ENCODE measurements at places on chromosomes 12 and 14. TPM values are rescaled to one million over a fixed set of nuclear protein-coding genes. Genes with fewer than 3 reads are reported as not detected.

Gene RNU4-1
- total RNA-seq = under 0.01 TPM

Gene ZDHHC22
- not detected for total RNA-seq

Gene GPATCH2L
- total RNA-seq = 38.4 TPM

Gene SPX
- total RNA-seq = 5.4 TPM

Gene TUNAR
- not detected for total RNA-seq

Gene LALBA
- not detected for total RNA-seq

DNA sequence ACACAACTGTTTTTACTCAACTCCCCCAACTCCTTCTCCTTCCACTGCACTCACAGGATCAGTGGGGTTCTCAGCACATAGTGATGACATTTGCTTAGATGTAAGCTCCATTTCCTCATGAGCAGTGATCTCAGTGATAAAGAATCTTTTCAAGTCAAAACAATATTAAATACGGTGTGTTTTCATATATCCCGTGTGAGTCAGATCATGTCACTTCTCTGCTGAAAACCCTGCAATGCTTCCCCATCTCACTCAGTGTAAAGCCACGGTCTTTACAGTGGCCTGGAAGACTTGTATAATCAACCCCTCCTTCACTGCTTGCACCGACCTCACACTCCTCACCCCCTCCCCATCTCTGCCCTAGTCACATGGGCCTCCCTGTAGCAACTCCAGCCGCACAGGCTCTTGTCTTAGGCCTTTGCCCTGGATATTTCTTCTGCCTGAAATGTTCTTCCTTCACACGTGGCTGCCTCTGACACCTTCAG lies 149.7 kb upstream of the ARHGAP5 start:
- DNase-seq = no peak

GRCh38 chr12:8145754-8146441 lies 10.9 kb upstream of the ZNF705A start:
- DNase-seq = no peak

GRCh38 chr14:22908601-22909000 lies 10.3 kb downstream of the RBM23 start:
- DNase-seq = no peak

DNA sequence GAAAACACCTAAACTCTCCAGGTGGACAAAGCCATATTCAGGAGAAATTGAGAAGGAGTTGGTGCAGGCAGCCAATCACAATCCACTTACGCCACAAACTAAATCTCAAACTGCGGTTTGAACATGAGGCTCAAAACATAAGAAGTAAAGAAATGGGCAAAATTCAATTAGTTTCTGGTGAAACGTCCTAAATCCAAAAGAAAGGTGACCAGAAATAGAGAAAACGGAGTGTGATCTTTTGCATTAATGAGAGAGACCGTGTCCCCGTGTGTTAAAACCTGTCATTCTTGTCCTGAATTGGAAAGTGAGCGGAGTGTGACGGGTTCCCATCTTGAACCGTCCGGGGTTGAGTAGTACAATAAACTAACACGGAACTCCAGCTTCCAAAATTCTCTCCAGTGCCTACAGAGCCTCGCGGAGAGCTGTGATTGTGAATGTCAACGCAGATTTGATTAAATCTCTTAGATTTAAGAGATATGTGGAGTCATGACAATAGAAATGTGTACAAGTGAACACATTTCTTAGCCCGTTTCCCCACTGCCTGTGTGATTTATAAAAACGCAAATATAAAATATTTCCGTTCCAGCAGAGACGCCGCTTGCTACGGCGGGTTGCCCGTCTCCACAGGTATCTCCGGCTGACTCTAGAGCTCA lies 595 bp upstream of the METAP2 start:
- no peak for DNase-seq

DNA sequence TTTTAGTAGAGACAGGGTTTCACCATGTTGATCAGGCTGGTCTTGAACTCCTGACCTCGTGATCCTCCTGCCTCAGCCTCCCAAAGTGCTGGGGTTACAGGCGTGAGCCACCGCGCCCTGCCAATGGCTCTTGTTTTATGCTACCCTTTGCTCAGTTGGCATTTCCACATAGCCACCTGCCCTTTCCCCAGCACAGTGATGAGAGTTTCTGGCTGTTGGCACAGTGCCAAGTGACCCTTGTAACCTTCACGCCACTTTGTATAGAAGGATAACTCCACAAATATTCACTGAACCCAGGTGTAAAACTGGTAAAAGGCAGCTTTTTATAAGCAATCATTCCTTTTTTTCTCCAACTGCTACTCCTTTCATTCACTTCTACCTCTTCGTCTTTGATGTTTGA lies 18.5 kb upstream of the CCDC175 start:
- no peak for DNase-seq

- no peak for DNase-seq
These were observed 25.5 kb downstream of the ZNF664 start for GRCh38 chr12:123998344-123998990.

DNA sequence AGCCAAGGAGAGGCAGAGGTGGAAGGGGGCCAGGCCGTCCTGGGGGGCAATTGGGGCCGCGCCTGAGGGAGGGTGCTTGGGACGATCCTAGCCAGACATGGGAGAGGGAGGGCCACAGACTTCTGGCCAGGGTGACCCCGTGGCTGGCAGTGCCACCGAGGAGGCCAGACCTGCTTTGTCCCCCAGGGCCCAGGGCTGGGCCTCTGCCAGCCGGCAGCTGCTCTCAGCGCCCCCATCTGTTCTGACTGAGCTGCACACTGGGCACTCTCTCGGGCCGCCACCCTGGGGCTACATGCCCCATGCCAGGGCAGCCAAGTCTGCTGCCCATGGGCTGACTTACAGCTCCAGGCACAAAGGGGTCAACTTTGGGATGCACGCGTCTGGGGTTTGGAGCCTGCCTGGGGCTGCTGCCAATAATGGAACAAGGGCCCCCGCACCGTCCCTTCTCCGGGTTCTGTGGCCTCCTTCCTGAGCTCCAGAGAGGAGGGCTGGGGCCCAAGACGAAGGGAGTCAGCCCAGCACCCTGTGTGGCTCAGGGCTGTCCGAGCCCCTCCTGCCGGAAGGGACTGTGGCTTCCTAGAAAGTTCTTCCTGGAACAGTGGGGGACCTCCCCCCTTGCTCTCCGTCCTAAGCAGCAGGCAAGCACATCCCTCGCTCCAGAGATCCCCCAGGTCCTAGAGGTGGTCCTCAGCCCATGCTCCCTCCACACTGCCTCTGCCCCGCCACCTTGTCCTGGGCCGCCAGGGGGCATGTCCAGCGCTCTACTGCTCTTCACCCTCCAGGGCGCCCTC lies 1.1 kb downstream of the ADSS1 start:
- DNase-seq = no peak

GRCh38 chr12:25074954-25075353 lies 120.0 kb downstream of the DNAI7 start:
- DNase-seq = no peak

DNA sequence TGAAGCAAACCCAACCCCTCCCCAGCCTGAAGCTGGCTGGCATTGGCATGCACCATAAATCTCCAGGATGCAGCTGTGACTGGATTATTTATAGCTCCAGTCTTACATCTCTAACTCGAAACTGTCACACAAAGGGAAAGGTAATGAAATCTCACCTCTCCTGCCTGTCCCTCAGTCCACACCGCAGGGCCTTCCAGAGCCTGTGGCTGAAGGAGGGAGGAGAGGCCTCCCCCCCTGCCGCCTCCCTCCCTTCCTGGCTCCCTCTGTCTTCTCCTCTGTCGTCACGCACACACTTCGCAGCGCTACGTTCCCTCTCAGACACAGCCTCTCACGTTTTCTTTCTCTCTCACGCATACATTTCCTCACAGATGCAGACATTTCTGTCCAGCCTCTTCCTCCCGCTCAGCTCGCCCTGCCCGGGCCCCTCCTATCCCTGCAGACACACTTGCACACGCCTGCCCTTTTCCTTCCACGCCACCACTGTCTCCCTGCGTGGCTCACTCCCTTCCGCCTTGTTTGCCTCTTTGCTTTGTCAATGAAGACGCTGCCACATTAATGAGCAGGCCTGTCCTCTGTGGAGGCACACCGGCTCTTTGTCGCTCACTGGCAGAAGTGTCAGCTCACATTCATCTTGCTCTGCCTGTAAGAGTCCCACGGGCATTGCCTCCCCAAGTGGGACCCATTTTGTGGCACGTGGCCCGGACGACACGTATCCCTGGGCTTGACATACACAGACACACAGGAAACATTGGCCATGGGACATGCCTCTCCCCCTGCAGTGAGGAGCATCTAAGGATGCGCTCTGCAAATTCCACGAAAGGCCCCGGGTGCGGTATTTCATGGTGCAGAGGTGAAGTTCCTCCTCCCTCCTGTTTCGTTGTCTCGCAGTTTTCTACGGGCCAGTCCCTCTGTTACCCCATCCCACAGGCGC lies 27.9 kb downstream of the IRF2BPL start:
- DNase-seq = no peak

GRCh38 chr12:2824541-2824940 lies 10.3 kb downstream of the NRIP2 start:
- DNase-seq = no peak

DNA sequence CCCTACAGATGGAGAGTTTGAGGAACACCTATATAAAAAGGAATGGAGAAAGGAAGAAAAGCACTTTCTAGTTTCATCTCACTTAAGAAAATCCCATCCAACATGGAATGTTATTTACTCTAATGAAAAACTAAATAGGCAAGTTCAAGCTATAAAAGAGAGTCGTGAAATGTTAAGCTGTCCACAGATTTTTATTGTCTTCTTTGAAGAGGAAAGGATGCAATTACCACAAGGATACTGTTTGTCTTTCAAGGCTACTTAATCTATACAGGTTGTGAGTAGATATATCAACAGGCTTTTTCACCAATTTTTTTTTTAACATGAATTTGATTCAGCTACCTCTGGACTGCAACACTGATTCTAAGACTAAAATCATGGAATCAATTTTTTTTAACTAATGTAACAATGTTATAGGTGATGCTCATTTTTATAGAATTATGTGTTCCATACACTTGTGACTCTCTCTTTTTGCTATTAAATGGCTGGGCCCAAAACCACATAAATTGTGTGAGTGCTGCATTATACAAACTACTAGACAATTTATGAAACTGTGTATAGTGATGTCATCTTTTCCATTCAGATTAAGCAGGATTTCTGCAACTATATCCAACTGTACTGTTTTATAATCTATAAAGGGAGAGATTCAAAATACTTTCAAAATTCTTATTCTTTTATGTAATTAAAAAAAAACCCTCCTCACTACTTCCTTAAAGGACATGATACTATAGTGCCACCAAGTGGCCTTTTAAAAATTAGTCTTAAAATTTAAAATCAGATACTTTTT lies 26.8 kb upstream of the BMAL2 start:
- no peak for DNase-seq

DNA sequence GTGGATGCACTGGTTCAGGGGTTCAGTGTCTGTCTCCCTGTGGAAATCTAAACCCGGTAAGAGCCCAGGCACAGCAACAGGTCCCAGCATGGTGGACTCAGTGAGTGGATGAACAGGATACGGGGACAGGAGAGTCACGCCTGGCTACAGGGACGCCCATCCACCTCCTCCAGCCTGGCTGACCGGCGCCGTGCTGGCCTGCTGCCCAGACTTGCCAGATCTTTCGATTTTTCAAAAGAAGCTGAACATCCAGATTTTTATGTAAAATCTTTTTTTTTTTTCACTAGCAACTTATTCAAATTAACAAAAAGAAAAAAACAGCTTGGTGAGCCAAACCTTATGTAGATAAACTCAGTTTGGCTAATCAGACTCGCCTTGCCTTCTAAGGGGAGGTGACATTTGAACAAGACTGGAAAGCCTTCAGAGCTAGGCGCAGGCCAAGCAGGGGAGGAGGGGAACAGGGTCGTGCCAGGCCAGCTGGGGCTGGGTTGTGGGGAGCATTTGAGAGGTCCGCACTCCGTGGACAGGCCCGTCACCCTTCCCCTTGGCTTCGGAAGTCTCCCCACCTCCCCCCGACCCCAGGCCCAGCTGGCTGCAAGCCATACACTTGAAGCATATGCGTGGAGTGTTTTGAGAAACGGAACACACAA lies 87.8 kb upstream of the NCOR2 start:
- no peak for DNase-seq
